ENCODE measurements at places on chromosomes 4 and X.

- DNase-seq = no peak
Measured at GRCh38 chrX:29397506-29397905, 810.3 kb downstream of the IL1RAPL1 start.

GRCh38 chr4:6469898-6470501, 2.4 kb downstream of the PPP2R2C start:
- DNase-seq = no peak

DNA sequence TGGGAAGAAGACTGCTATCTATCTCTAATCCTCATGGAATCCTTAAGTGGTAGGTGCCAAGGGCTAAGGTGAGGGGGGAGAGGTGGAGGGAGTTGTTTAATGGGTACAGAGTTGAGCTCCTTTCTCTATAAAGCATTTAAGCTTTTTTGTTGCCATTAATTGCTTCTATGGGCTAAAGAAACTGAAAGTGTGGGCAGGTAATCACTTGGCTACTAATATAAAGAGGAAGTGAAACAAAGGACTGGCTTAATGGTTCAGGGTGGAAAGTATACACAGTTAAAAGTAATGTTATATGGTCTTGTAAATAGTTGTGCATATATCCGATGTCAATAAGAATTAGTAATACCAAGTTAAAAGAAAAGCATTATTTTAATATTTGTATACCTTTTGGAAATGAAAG, 83.9 kb downstream of the POLA1 start:
- no peak for DNase-seq

- no peak for DNase-seq
Measured at GRCh38 chr4:118282692-118283091, 70.1 kb downstream of the PRSS12 start.

DNA sequence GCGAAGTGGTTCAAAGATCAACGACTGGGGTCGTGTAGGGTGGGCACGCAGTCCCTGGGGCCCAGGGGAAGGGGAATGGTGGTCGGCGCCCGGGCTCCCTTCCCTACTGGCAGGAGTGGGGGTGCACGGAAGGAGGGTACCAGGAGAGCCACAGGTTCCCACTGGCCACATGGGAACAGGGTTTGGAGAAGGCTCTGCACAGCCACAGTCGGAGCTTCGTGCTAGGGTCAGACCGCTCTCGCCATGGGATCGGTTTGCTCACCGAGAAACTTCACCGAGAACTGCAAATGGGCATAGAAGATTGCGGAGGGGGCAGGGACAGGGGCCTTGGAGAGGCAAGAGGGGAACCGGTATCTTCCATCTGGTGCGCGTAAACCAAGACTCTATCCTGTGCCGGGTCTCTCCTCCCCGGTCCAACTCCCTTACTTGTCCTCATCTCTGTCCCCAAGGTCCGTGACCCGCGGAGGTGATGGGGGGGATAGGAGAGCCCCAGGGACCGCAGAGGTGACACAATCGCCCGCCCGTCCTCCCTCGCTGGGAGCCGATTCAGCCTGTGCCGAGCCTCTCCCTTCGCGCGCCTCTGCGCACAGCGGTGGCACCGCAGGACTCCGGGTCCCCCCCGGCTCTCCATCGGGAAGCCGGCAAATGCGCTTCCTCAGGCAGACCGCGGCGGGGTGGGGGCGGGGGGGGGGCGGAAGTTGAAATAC, 1.0 kb downstream of the SCD5 start:
- peak; percentile 18 for DNase-seq

- peak; percentile 30 for DNase-seq
Measured at GRCh38 chr4:46931981-46932380, 22.9 kb upstream of the COX7B2 start.

DNA sequence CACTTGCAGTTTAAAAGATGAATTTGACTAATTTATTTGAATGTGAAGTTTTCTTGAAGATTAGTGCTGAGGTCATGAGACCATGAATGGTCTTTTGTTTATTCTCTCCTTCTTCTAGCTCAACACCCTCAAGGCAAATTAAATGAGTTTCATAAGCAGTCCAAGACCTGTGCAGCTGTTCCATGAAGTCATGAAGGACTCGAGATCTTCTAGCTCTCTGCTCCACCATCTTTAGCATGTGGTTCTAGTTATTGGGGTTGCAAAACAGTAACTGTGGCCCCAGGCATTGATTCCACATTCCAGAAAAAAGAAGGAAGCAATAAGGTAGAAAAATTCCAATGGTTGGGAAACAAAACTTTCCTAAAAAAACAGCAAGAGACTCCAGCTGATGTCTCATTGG, 84.2 kb upstream of the HS3ST1 start:
- DNase-seq = no peak

GRCh38 chr4:47373174-47373573, 90.3 kb downstream of the COMMD8 start:
- DNase-seq = no peak

DNA sequence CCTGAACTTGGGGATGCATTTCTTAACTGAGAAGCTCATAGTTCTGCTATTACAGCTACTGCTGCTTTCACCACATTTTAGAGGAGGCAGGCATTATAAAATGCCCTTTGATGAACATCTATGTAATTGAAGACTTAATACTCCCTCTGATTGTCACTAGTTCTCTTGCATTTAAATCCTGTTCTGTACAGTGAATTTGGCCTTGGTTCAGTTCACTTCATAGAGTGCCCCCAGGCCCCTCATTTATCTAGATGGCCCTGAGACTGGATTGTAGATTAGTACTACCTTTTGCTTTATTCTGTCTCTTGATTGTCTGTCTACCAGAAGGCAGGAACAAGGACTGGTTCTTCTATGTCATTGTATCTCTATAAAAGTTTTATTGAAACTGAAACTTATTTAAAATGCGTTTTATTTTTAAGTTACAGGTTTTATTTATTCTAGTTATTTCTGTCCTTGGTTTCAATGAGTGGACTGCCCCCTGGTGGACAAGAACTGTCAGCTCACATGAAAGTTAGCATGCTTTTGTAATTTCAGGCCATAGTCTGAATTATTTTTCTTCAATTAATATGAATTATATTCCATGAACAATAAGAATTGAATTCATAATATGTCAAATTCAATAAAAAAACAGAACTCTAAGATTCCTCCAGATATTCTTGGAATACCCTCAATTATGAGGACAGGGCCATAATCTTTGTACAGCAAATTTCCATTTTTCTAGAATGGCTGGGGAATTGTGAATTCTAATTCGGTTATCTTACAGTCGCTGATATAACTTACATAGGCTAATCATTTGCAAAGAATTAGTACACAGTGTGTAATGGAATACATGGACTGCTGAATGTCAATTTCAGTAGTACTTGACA, 47.2 kb upstream of the TMEM33 start:
- DNase-seq = no peak

- no peak for DNase-seq
Measured at GRCh38 chr4:164716901-164717300, 37.0 kb upstream of the SMIM31 start.

- no peak for DNase-seq
Measured at GRCh38 chr4:89301902-89302301, 5.7 kb downstream of the GPRIN3 start.

DNA sequence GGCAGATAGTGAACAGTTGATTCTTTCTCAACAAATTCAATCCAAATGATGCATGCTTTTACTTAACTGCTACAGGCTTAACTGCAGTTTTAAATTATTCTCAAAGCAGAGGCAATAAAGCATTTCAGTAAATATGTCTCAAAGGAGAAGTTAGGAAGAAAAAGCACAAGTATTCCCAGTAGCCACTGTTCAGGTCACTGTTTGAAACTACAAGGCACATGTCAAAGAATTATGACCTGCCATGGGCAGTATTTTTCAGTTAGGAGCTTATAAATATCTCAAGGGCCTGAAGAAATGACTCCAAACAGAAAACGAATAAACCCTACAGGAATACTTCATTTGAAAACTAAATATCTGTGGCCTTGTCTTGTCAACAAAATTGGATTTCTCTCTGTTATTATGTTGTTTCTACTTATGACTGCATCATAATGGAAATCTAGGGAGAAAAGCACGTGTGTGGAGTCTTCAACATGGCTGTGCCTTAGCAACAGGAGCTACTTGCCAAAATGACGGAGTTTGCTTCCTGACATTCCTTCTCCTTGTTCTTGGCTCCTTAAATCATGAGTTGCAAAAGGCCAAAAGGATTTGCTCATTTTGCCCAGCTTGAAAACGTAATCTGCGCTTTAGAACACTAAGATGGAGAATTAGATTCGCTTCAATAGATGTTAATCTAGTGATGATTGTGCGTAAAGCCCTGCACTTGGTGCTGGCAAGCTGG, 67.6 kb upstream of the GPR101 start:
- no peak for DNase-seq

GRCh38 chrX:16653424-16653823, 3.5 kb downstream of the S100G start:
- no peak for DNase-seq

GRCh38 chr4:88009871-88010270, 2.4 kb downstream of the PKD2 start:
- no peak for DNase-seq

GRCh38 chrX:21843179-21843578, 3.8 kb downstream of the MBTPS2 start:
- no peak for DNase-seq

GRCh38 chrX:48751343-48751742, 10.2 kb upstream of the GLOD5 start:
- DNase-seq = peak; percentile 19

GRCh38 chr4:154622598-154622997, 10.1 kb upstream of the FGG start:
- DNase-seq = peak; percentile 24

DNA sequence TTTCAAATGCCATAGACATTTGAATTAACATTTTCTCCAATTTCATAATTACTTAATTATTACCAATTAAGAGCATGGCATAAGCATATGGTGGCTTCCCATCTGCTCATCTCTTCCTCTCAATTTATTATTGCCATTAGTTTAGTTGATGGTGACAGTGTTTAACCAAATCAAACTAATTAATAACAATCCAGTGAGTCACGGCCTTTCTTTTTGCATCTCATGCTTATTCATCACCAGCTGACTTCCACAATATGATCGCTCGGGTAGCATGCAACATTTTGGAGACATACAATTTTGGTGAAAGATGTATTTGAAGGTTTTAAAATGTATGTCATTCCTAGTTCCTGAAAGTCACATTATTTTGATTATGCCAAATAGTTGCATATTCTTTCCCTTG, 172.8 kb upstream of the TACR3 start:
- no peak for DNase-seq

- DNase-seq = no peak
Measured at GRCh38 chr4:37388681-37389365, 144.3 kb downstream of the NWD2 start.

GRCh38 chr4:8220661-8221450, 21.8 kb downstream of the SH3TC1 start:
- no peak for DNase-seq

DNA sequence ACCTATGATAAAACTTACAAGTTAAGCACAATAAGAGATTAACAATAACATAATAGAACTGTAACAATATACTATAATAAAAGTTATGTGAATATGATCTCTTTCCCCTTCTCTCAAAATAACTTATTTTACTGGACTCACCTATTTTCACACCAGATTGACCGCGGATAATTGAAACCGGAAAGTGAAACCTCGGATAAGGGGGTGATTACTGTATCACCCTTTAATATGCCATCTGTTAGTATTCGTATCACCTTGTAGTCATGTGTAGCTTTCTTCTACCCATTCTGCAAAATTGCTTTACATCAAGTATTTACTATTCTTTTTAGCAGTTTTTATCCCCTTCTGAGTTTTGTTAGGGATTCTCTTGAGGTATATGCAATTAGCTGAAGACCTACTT, 1.8 kb downstream of the SPCS3 start:
- DNase-seq = no peak

DNA sequence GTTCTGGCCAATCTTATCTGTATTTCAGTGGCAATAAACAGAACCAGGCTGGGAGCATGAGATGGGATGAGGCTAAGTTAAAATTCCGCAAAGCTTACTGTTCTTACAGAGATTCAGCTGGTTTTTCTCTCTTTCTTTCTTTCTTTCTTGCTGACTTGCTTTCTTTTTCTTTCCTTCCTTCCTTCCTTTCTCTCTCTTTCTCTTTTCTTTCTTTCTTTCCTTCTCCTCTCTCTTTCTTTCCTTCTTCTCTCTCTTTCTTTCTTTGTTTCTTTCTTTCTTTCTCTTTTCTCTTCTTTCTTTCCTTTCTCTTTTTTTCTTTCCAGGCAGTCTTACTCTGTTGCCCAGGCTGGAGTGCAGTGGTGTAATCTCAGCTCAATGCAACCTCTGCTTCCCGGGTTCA, 24.4 kb downstream of the SPACA5B start:
- no peak for DNase-seq

DNA sequence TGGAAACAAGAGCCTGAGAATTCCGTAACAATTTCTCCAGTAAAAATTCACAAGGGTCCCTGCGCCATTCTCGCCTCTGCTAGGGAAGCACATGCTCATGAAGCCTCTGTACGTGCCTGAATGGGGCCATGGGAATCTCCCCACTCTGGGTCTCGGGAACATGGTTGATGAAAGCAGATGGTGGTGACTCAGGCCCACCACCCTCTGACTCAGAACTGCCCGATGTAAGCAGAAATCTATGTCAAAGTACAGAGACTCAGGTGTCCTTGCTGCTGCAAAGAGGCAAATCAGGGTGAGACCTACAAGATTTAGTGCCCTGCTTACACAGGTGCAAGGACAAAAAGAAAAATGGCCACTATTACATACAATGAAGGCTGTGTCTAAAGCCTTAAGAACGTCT, 65.0 kb downstream of the SCD5 start:
- DNase-seq = peak; percentile 3

- no peak for DNase-seq
Measured at GRCh38 chr4:100548200-100548560, 30.4 kb upstream of the EMCN start.

DNA sequence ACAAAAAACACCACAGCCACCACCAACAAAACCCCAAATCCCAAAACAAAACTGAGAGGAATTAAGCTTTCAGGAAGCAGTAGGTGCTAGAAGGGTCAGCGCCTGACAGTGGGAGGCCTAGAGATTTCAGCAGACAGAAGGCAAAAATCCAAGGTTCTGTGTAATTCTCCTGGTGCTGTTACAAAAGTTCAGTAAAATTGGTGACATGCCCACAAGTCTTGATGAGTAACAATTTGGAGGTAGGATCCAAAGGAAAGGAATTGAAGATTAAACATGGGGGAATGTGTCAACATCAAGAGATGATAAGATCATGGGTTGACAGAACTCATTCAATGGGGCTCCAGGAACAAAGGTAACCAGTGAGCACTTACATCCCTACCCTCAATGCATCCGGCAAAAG, 653.8 kb upstream of the CPEB2 start:
- no peak for DNase-seq

GRCh38 chrX:148904421-148905111, 404.1 kb downstream of the AFF2 start:
- no peak for DNase-seq

GRCh38 chr4:177128306-177128705, 181.4 kb upstream of the NEIL3 start:
- no peak for DNase-seq

DNA sequence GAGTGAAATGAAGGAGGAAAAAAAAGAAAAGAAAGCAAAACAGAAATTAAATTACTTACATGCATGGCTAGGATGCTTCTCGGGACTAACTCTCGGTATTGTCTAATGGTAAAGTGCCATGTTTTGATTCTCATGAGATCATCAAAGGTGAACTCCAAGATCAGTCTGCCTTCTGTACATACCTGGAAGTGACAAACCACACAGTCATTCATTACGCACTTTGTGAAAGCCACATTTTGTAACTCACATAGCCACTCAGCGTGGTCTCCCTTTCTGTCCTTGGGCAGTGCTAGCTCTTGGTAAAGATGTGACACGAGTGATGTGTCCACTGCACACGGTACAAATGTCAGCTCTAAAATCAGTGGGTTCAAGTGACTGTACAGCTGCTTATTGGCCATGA, 309.8 kb downstream of the LDB2 start:
- no peak for DNase-seq

- DNase-seq = no peak
Measured at GRCh38 chr4:95091272-95091671, 333.5 kb downstream of the BMPR1B start.

Data from activated T-cell treated with anti-CD3 and anti-CD28 coated beads, Interleukin-2, amount 50 U/mL, for 72 hours (primary cell).